Thyroid gland (tissue), 4 donors: ENCODE measurements at places on chromosomes 5 and 9. TPM values are rescaled to one million over a fixed set of nuclear protein-coding genes. Genes with fewer than 3 reads are reported as not detected.
A peak's percentile ranks its signal among the peaks of the same experiment; 100 is the strongest.

- peak; percentile 77 for DNase-seq
Measured at GRCh38 chr9:92140074-92140753, 25.0 kb upstream of the SPTLC1 start.

- no peak for DNase-seq
Measured at GRCh38 chr5:32044939-32045338, 129.2 kb downstream of the GOLPH3 start.

DNA sequence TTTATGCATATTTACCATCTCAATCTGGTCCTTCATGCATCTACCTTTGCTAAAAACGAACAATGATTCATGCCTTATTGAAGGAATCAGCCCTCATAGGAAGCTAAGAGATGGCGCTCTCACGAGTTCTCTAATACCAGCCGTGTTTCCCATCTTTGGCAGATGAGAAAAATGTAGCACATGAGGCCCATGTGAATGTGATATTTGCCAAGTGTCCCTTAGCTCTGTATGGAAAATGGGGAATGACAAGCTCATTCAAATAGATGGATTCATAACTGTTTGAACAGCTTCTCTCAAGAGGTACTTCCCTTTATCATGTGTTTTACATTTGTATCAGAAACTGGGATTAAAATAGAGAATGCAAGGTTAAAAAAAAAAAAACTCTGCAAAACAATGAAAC is 66.1 kb downstream of the TTC39B start:
- no peak for DNase-seq

DNA sequence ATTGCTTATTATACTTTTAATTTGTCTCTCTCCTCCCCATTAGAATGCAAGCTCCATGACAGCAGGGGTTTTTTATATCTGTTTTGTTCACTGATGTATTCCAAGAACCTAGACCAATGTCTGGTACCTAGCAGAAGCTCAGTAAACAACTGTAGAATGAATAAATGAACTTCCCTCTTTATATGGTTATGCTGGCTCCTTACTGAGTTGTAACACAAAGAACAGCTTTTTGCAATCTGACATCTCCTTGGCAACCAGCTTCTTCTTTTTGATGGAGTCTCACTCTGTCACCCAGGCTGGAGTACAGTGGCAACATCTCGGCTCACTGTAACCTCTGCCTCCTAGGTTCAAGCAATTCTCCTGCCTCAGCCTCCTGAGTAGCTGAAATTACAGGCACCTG is 13.6 kb downstream of the TRMO start:
- DNase-seq, result no peak

DNA sequence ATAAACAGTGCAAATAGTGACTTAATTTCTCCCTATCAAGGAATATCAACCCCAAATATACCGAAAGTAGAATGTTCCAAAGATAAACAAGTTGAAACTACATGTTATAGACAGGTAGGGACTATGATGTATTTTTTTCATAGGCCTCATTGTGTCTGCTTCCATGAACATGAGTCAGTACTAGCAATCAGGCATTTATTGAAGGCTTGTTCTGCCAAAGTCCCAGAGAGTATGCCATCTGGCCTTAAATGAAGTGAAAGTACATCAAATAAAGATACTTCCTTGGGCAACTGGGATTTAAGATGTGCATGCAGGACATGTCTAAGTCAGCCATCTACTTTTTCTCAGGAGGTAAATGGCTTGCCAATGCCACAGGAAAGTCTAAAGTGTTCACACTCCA is 6.5 kb downstream of the GHR start:
- DNase-seq, result no peak

- DNase-seq, result no peak
Measured at GRCh38 chr9:93218671-93219420, 34.9 kb downstream of the WNK2 start.

DNA sequence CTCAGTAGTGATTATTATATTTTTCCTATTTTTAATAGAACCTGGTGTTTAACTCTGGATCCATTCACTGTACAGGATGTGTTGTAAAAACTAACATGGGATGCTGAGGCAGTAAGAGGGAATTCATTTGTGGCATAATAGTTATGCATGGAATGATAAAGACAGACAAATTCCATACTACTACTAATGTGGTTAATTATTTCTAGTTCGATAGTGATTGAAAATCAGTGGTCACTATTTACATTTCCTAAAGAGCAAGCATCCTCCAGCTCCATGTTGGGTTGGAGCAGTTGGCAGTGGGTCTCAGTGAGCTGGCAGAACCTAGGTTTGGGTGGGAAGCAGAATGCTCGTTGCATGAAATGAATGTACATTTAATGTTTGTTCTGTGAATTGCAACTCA is 122.6 kb downstream of the SAXO1 start:
- no peak for DNase-seq

GRCh38 chr5:95102687-95103086 is 182.2 kb downstream of the MCTP1 start:
- DNase-seq, result no peak

GRCh38 chr5:36017004-36017403 is 25.8 kb upstream of the UGT3A1 start:
- no peak for DNase-seq

- DNase-seq, result no peak
Measured at GRCh38 chr5:53814819-53815218, 254.4 kb downstream of the NDUFS4 start.

- DNase-seq, result no peak
Measured at GRCh38 chr5:3126639-3127038, 375.2 kb upstream of the IRX2 start.

DNA sequence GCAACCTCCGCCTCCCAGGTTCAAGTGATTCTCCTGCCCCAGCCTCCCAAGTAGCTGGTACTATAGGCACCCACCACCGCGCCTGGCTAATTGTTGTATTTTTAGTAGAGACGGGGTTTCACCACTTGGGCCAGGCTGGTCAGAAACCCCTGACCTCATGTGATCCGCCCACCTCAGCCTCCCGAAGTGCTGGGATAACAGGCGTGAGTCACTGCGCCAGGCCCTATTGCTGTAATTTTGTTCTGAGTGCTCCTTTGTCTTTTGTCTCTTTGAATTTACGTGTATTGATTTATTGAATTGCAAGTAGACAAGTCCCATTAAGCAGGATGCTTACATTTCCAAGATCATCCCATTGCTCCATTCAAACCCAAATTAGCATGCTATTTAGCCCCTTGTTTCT is 186.7 kb downstream of the MSX2 start:
- DNase-seq, result no peak

GRCh38 chr5:58046371-58046770 is 413.5 kb downstream of the PLK2 start:
- DNase-seq, result no peak

DNA sequence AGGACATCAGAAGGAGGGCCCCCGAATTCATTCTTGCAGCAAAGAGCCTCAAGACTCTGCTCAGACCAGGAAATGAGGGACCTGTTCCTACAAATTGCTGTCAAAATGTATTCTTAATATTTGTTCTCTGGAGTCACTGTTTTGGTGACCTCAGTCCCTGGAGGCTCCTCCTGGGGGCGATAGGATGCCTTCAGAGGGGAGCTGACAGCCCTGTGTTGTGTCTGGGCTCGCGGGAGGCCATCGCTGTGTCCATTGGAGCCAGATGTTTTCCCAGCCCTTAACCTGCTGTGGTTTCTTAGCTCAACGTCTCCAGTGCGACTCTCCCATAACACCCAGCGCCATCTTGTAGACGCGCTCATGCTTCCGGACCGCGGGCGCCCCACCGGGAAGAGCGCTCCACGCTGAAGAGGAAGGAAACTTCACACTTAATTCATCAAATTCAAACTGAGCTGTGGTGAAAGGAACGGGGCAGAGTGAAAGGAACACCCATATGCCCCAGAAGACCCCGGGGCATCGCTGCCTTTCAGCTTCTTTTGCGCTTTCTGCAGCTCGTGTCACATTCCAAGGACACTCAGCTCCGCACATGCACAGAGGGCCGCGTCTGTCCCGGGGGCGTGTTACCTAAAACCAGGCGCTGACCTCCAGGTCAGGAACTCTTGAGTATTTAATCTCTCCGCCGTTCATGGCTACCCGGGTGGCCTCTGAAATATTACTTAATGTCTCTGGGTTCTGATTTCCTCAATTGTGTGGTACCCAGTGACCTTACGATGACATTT is 112.3 kb upstream of the GDNF start:
- DNase-seq, result no peak

- no peak for DNase-seq
Measured at GRCh38 chr9:122797316-122798063, 2.4 kb upstream of the OR1K1 start.

DNA sequence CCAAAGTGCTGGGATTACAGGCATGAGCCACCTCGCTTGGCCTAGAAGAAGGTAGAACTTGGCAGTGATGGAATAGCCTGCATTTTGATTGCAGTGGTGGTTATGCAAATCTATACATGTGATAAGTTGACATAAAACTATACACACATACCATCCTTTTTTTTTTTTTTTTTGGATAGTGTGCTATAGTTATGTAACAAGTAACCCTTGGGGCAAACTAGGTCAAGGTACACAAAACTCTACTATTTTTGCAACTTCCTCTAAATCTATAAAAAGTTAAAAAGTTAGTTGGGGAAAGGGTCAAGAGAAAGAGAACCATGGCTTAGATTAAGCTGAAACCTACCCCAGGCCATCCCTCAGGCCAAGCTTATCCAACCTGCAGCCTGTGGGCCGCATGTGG is 11.1 kb downstream of the TRIM14 start:
- DNase-seq, result no peak

DNA sequence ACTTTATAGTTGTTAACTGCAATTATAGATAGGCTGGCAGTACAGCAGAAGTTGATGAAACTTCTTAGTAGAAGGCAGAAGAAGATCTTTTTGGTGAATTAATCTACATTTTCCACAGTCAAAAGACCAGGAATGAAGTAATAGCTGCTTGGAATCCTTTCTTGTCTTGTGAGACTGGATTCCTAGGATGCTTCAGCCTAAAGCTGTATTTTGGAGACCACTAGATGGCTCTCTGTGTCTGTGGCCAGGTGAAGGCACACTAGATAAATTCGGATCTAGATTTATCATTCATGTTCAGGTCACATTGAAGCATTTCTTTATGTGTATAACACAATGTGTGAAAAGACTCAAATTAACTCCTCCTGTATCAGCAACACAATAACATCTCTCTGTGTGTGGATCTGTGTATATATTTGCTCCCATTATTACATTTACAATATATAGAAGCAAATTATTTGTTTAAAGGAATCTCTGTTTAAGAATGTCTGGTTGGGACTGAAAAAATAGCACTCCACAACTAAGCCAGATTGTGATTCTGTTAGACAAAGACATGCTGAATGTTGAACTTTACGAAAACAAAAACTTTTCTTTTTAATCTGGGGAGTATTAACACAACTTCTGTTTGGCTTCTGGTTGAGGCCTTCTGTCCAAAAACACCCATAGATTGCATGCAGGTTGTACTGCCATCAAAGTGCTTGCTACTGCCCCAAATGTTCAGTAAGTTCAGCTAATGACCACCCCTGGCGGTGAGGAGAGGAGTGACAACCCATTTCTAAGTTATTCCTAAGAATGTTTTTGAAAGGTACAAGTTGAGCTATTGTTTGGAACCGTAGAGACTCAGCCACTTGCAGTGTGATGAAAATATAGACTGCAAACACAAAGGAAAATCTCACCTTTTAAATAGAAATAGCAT is 10.6 kb downstream of the GRIN3A start:
- no peak for DNase-seq

DNA sequence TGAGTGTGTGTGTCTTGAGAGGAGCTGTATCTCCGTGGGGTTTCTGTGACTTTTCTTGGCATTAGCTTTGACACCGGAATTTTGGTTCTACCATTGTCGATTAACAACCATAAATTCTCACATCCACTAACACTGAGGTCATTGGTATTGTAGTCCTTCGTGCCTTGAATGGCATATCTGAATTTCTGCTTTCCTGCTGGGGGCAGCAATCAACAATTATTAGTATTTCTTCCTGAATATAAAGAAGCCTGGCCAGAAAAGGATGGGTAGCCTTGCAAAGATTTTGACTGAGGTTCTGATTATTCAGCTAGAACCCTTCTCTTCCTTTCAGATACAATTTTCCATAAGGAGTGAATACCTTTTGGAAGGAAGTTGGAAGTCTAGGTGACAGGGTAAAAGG is 33.5 kb upstream of the SHOC1 start:
- no peak for DNase-seq

DNA sequence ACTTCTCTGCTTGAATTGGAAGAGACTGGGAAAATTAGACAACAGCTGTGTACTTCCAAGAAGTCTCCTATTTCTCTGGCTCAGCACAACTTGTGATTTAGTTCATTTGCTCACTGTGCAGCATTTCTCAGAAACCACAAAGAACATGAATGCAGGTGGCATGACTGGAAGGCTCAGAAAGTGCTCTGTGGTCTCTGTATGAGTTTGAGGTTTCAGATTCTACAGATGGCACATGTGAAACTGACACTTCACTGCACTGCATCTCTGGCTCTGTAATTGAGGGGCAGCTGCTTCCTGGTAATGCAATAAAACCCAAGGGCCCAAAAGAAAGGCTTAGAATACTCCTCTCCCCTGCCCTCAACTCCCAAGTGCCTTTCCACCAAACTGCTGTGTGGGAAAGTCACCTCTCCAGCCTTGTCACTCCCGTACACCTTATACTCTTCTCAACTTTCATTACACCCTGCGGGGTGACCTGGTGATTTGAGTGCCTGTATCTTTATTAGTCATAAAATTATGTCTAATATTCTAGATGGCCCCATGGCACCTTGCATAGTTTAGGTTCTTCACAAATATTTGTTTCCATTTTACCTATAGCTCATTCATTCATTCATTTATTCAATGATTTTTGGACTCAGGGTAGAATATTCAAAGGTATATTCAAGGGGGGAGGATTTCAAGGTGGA is 82.5 kb downstream of the ESM1 start:
- DNase-seq, result no peak

GRCh38 chr5:125151150-125151900 is 404.9 kb upstream of the ZNF608 start:
- DNase-seq, result no peak

- DNase-seq, result peak; percentile 73
Measured at GRCh38 chr5:168877132-168877892, 298.1 kb upstream of the PANK3 start.

DNA sequence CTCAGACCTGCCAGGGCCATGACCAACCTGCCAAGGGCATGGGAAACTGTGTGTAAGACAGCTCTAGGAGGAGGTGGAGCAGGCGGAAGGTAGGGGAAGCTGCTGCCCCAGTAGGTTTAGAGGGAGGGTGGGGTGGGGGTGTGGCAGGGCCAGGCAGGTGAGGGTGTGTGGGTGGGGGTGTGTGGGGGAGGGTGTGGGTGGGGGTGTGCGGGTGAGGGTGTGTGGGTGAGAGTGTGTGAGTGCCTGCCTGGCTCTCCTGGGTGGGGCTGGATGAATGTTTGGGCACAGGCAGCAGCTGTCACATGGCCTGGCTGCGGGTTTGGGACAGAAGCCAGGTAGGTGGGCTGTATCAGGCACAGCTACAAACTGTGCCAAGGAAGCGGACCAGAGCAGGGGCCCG is 8.8 kb upstream of the N4BP3 start:
- DNase-seq, result peak; percentile 78

- DNase-seq, result peak; percentile 38
Measured at GRCh38 chr5:151696470-151697061, 9.9 kb upstream of the SPARC start.

The SLC31A1 gene
- total RNA-seq, result 20.9 TPM

The IL33 gene
- 22.2 TPM for total RNA-seq

The ST6GALNAC6 gene
- 124 TPM for total RNA-seq

The PCDHGA12 gene
- total RNA-seq, result 13.5 TPM

The CYFIP2 gene
- total RNA-seq, result 18.3 TPM

The SPATA31E1 gene
- under 0.01 TPM for total RNA-seq

The FRRS1L gene
- total RNA-seq, result 11.2 TPM

The DROSHA gene
- 46.8 TPM for total RNA-seq

The VDAC1 gene
- 131 TPM for total RNA-seq

The ADAMTS13 gene
- total RNA-seq, result 2.3 TPM

The SLC44A1 gene
- total RNA-seq, result 144 TPM
